ENCODE measurements at places on chromosomes 13 and 19.

DNA sequence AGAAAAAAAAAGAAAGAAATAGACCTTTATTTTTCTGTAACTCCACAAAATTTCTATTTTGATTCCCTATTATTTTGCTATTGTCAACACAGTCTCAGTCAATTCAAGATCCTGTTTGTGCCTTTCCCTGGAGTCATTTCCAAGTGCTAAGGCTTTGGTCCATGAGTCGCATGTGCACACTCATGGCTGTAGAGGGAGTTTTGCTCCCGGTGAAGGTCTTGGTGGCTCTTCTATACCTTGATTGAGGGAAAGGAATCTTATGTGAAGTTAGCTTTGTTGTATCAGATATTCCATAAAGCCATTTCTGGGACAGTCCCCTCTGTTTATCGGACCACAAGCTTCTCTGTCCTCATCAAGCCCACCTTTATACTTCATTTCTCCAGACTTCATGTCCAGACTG, 58.7 kb upstream of the ALOX5AP start:
- DNase-seq: no peak

DNA sequence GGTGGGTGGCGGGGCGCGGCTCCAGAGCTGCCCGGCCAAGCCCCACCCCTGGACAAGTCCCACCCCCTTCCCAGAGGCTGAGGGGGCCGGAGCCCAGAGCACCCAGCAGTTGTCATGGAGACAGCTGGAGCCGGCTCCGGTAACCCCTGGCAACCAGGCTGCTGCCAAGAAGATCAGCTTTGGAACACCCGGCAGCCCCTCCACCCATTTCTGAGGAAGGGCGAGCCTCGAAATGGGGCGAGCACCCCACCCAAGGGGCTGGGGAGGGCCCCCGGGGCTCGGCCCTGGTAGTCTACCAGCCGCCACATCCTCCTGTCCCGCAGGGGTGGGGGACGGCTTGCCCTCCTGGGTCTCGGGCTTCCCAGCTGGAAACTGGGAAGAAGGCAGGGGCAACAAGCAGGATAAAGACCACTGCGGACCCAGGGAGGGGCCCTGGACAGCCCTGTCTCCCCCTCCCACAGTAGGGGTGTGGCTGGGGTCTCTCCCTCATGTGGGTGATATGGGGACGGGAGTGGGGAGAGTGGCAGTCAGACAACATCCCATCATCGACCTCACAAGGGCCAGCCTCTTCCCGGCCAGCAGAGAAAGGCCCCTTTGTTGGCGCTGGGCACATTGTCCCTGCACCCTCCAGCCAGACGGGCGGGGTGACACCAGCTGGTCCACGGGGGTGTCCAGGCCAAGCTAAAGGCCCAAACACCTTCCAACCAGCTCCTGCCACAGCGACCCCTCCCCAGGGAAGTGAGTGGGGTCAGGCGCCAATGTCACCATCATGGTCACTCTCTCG, 1.5 kb downstream of the CERS1 start:
- no peak for DNase-seq

DNA sequence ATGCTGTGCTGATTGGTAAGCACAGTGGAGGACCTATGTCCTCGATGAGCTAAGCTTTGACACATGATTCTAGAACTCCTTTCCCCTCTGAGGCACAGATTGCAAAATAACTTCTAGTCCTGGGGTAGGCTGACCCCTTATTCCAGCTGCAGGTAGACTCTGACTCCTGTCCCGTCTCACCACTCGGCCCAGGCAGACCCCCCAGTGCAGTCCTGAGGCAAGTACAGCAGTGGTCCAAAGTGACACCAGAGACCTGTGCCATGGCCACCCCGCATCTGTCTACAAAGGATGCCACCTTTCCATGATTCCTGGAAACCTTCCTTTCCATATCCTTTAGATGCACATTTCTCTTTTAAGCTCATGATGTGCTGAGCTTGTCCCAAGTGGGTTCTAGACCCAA, 482.5 kb downstream of the ZNF536 start:
- no peak for DNase-seq

DNA sequence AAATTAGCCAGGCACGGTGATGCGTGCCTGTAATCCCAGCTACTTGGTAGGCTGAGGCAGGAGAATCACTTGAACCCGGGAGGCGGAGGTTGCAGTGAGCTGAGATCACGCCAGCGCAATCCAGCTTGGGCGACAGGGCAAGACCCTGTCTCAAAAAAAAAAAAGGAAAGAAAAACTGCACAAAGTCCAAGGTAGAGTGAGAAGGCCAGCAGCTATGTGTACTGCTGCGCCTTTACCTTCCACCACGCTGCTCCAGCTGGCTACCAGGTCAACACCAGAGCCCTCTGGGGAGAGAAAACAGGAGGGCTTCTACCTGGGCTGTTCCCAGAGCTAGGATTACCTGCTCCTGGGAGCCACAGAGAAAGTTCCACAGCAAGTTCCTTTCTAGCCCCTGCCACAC, 3.2 kb downstream of the ELL start:
- no peak for DNase-seq

DNA sequence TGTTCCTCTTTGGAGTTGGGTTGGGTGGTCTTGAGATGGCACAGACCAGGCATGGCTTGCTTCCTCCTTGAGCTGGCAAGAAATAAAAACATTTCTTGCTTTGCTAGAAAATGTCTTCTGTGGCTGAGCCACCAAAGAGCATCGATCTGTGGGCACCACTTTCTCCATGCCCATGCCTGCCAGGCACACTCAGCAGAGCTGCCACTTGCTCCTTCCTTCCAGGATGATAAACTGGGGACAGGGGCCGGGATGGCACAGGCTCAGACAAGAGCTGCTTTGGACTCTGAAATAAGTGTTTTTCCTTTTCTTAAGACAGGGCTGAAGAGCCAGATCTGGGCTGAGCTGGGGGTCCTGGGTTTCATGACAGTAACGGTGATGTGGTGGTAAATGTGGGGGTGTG, 32.8 kb downstream of the NFIX start:
- no peak for DNase-seq

- DNase-seq: no peak
Measured at GRCh38 chr19:6589711-6590257, 1.2 kb downstream of the CD70 start.

- no peak for DNase-seq
Measured at GRCh38 chr19:28184997-28185396, 1028.0 kb downstream of the UQCRFS1 start.

GRCh38 chr19:887072-887471, 5.9 kb downstream of the MED16 start:
- DNase-seq: no peak

DNA sequence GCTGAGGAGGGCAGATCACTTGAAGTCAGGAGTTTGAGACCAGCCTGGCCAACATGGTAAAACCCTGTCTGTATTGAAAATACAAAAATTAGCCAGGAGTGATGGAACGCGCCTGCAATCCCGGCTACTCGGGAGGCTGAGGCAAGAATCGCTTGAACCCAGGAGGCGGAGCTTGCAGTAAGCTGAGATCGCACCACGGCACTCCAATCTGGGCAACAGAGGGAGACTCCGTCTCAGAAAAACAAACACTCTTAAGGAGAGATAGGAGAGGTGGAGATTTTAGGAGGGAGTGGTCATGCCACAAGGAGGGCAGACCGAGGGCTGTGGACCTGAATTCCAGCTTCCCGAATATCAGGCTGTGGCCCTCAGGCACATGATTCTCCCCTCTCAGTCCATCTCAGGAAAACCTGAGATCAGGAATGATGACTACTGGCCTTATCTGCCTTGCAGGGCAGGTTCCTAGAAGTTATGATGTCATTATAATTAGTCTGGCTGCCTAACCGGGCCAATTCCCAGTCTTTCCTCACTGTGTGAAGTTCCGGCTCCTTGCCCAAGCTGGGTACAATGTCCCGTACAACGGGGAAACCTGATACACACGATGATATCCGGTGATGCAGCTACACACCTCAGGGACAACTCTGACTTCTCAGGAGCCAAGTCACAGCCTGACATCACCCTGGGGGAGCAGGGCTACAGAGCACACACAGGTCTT, 2.5 kb downstream of the SLC35E1 start:
- DNase-seq: no peak

DNA sequence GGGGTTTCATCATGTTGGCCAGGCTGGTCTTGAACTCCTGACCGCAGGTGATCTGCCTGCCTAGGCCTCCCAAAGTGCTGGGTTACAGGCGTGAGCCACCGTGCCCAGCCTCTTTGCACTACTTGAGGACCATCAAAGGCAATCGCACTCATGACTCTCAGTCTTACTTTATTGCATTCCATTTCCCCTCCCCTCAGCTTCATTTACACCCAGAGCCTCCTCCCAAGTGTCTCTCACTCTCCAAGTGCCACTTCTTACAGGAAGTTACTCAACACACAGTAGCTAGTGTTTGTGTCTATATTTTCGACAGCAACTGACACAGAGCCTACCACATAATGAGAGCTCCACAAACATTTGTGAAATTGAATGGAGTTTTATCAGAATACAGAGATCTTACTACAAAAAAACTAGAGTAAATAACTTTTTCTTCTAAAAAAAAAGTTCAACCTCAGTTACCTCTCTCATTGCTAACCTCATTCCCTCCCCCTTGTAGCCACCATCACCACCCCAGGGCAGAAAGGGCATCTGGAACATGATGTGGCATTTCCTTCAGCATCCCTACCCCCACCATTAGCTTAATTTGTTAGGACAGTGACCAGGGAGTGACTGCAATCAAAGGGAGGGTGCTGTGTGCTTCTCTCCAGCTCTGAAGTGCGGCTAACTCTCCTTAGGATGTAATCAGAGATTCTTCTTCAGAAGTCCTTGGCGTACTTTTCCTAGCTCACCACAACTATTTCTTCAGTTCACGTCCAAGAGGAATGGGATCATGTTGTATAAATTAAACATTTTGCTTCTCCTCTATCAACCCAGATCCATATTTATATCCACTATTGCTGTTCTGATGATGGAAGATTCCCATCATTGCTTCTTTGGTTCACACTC, 17.0 kb upstream of the RUBCNL start:
- no peak for DNase-seq

DNA sequence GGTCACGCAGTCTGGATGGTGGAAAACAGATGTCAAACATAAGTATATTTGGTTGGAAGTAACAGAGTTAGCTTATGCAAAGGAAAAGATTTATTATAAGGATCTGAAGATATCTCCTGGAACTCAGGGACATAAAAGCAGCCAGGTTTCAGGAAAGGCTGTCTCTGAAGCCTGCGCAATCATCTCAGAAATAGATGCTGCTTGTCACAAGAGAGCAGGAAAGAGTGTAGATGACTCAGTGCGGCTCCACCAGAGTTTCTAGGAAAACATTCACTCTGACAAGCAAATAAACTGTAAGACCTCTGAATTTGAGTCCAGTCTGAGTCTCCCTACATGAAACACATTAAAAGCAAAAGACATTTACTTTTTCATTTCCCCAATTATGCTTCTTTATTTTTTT, 220.4 kb upstream of the HTR2A start:
- no peak for DNase-seq

DNA sequence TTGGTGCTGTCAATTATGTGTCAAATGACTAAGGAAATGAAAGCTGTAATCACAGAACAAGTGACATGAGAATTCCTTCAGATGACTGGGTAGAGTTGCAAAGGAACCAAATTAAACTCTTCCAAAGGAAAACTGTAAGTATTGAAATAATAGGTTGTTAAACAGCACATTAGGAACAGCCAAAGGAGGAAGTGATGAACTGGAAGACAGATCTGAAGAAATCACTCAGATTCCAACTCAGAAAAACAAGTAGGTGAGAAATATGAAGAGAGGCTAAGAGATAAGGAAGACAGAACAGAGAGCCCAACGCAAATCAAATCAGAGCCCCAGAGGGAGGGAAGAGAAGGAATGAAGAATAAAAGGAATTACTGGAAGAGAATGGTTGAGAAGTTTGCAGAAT, 15.4 kb downstream of the TMEM161A start:
- no peak for DNase-seq

DNA sequence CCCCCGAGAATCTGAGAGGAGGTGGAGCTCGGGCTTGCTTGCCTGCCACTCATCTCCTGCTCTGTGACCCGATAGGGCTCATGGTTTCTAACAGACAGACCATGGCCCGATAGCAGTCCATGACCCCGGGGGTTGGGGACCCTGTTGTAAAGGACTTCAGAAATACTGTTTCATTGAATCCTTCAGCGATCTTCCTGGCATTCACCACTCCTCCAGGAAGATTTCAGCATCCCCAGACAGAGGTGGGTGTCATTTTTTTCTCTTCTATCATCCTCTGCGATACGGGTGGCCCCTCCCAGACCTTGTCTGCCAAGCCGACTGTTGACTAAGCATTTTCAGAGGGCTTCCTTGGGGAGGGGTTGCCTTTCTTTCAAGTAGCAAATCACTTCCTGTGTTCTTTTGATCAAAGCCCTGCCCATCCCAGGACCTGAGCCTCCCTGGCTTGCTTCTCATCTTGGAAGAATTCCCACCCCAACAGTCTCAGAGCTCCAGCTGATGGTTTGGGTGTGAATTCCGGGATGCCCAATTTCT, 1.7 kb downstream of the MYO1F start:
- no peak for DNase-seq

DNA sequence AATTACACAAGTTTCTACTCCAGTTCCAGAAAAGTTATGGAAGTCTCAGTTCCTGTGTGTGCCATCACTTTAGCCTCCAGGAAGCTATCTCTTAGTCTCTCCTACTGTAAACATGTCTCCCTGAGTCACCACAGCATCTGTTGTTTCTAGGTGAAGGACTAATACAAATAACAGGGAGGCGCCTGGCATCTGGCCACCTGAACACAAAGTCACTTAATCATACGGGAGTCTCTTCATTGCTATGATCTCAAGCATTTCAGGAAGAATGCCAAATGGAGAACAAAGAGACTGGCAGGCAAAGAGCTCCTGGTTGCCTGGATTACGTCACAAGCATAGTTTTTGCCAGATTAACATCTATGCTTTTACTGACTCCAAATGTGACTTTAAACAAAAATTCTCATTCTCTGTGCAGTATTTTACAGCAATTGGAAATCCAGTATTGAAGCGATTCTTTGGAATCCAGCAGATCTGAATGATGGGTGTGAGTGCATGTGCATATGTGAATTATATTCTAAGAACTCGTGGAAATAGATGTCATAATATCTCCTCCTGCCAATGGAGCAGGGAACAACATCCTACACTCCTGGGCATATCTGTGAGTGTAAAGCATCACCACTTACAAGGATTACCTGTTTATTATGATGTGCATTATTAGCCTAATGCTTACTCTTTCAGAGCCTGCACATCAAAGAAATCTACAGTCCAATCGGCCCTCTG, 572.8 kb downstream of the PCDH9 start:
- peak; percentile 62 for DNase-seq

GRCh38 chr19:377801-378581, 31.0 kb downstream of the C2CD4C start:
- DNase-seq: no peak

- DNase-seq: no peak
Measured at GRCh38 chr13:94157705-94158218, 321.7 kb downstream of the DCT start.

GRCh38 chr13:24617256-24618010, 62.8 kb upstream of the ATP12A start:
- no peak for DNase-seq

DNA sequence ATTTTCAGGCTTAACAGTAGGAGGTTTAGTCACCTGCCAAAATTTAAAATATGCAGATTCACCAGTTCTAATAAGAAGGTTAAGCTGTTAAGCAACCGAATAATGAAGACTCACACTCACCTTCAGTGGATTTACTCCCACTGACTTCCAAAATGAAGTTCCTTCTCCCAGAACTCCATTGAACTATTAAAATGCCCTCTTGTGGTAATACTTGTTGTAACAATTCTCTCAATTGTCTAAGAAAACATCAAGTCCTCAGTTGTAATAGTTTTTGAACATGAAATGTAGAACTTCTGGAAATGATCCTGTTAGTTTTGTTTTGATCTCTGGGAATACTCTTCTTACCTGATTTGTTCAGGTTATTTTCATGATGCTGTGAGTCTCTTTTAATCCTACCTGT, 522.0 kb upstream of the ATXN8OS start:
- no peak for DNase-seq
